CD4-positive, alpha-beta T cell treated with Interleukin-12 subunit alpha and Interleukin-12 subunit beta, for 1 hour (primary cell): ENCODE measurements at places on chromosomes 12 and 14.
A peak's percentile ranks its signal among the peaks of the same experiment; 100 is the strongest.

- peak; percentile 61 for DNase-seq
Measured at GRCh38 chr14:100076133-100076532, 10.9 kb downstream of the EVL start.

- no peak for DNase-seq
Measured at GRCh38 chr12:15561396-15561795, 227.8 kb downstream of the EPS8 start.

DNA sequence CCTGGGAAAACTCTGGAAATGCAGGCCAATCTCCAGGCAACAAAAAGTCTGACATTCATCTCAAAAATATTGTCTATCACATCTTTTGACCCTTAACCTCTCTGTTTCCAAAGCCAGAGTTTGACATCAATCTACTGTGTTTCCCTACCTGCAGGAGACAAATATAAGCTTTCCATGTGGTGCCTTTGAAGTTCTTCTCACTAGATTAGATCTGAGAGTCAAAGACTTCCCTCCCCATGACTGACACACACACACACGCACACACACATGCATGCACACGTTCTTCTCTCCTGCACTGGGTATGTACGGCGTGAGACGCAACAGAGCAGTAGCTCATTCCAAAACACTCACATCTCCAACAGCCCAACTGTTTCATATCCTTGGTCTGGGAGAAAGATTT lies 8.1 kb upstream of the ITPR2 start:
- no peak for DNase-seq

DNA sequence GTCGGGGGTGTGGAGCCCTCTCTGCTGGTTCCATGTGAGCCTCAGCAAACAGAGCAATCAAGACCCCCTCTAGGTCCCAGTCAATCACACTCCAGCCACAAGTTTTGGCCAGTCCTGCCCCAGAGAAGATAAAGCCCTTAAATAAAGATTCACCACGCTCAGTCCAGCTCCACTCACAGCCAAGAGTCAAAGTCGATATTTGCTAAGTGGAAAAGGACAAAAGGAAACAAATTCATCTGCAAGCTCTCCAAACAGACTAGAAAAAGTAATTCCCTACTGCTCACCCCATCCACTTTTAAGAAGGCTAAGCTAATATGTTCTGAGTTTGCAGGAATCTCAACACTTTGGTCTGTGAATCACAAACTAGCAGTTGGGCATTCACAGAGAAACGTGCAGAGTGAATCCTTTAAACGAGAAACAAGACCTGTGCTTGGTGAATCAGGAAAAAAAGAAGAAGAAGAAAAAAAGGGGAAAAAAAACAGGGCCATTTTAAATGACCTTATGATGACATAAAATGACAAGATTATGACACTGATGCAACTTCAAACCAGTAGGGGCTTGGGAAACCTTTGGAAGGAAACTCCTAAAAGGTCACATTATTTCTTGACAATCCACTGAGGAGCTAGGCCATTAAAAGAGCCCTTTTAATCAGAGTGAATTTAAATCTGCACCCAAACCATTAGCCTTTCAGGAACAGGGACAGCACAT lies 41.8 kb upstream of the FOXN3 start:
- DNase-seq: no peak

DNA sequence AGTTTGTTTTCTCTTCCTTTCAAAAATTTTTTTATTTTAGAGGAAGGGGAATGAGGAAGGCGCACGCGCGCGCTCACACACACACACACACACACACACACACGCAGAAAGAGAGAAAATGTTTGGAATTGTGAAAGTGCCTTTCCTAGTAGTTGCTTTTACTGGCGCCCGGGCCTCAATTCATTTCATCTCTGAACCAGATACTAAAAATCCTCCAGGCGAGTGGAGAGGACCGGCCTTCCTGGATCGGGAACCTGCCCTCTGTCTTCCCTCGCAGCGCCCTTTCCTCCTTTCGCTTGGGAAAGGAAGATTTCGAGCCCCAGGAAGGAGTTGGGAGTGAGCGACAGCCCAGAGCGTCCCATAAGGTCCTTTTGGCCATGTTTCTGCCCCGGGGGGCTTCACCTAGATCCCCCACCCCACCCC lies 7.8 kb upstream of the TBX3 start:
- no peak for DNase-seq

- no peak for DNase-seq
Measured at GRCh38 chr14:93011650-93012325, 88.8 kb downstream of the CHGA start.

- DNase-seq: peak; percentile 38
Measured at GRCh38 chr12:50597200-50598195, 92.7 kb downstream of the DIP2B start.

DNA sequence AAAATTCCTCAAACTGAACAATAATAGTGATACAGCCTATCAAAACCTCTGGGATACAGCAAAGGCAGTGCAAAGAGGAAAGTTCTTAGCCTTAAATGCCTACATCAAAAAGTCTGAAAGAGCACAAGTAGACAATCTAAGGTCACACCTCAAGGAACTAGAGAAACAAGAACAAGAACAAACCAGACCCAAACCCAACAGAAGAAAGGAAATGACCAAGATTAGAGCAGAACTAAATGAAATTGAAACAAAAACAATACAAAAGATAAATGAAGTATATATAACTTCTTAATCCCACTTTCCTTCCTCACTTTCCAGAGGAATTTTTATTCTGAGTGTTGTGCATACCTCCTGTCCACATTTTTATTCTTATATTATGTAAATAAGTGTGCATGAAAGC lies 192.0 kb downstream of the FUT8 start:
- DNase-seq: no peak

DNA sequence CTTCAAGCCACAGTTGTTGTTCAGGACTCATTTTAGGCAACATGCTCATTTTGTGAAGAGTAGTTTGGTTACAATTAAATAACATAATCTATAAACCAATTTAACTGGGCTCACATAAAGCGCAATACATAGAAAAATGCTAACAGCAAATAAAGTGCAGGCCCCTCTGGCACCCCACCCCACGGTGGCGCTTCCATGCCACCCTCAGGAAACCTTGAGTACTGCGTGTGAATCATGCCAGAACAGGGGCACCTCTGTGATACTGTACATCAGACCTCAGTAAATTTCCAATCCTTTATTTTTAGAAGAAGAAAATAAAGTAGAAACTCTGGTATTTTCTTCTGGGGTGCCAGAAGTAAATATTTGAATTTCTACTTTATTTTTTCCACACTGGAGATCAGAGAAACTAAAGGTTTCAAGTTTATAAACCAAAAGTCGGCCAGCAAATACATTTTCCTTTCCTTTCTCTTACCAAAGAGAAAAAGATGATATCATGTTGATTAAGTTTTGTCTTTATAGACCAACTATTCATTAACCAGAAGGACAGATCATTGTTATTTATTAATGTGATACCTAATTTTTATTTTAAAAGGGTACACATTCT lies 316.8 kb downstream of the PAWR start:
- no peak for DNase-seq

DNA sequence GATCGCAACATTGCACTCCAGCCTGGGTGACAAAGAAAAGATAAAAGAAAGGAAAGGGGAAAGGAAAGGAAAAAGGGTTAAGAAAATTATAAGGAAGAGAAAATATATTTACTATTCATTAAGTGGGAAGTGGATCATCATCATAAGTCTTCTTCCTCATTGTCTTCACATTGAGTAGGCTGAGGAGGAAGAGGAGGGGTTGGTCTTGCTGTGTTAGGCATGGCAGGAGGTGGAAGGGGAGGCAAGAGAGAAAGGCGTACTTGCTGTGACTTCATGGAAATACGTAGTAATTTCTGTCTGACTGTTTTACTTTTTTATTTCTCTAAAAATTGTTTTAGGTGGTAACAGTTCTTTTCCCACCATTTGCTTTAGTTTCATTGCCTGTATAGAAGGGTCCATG lies 26.2 kb downstream of the FAM177A1 start:
- DNase-seq: no peak

- no peak for DNase-seq
Measured at GRCh38 chr12:19223695-19224094, 94.2 kb downstream of the PLEKHA5 start.

GRCh38 chr12:121788176-121788818 lies 5.2 kb downstream of the RHOF start:
- no peak for DNase-seq

GRCh38 chr12:32400114-32400672 lies 835 bp downstream of the FGD4 start:
- DNase-seq: no peak
